ENCODE measurements at places on chromosomes 2 and 18.

DNA sequence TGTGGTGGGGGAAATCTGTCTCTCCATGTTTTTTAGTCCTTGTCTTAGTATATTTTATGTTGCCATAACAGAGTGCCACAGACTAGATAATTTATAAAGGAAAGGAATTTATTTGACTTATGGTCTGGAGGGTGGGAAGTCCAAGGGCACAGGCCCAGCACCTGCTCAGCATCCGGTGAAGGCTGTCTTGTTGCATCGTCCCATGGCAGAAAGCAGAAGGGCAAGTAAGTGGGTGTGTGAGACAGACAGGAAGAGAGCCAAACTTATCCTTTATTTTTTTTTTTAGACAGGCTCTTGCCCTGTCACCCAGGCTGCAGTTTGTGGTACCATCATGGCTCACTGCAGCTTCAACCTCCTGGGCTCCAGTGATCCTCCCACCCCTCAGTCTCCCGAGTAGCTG is 98.1 kb downstream of the HS1BP3 start:
- no peak for DNase-seq

DNA sequence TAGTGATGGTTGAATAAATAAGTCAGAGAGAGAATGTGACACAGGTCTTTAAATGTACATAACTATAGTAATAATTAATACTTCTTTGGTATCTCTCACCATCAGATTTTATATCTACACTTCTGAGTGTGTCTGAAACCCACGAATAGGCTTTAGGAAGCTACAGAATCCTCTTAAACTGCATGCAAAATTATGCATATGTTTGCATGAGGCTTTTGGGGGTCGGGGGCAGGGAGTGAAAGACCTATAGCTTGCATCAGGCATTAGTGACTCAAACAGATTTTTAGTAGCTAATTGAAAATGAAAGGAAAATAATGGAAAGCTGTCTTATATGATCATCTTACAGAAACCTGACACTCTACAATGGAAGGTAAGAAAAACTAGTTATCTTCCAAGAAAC is 14.9 kb downstream of the LRPPRC start:
- DNase-seq, result no peak

DNA sequence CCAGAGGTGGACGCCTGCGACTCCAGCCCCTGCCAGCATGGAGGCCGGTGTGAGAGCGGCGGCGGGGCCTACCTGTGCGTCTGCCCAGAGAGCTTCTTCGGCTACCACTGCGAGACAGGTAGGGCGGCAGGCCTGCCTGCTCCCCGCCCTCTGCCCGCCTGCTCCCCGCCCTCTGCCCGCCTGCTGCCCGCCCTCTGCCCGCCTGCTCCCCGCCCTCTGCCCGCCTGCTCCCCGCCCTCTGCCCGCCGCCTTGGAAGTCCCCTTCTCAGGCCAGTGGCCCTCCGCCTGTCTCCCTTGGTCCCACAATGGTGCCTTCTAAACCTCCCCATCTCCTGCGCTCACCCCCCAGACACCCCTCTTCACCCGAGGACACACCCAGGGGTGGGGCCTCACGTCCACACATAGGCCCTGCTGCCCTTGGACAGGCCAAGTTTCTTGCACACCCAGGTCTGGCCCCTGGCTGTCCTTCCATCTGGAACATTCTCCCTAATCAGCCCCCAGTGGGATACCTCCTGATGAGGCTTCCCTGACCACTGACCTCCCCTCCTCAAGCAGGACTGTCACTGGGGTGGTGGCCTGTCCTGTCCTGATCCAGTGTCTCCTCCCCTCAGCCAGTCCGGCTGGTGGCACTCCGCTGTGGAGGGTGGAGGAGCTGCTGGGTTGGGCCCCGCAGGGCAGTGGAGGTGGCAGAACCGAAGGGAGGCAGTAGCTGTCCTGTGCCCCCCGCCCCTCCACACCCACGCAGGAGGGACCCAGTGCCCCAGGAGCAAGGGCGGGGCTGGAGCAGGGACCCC is 37.9 kb downstream of the MTERF4 start:
- peak; percentile 24 for DNase-seq

DNA sequence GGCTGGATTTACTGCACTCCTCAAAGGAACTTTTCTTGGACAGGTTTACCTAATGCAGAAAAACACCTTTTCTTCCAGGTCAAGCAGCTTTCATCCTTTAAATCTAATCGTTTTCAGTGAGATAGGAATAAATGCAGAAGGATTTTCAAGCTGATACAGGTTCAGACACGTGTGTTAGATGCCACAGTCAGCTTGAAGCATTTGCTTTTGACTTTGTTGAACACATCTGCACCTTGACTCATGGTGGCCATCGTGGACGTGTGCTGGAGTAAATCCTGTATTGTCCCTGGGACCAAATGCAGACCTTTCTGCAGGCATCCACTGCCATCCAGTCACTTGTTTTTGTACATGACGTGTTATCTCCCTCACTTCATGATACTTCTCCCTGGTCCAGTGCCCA is 61.9 kb downstream of the KLHL29 start:
- DNase-seq, result no peak

DNA sequence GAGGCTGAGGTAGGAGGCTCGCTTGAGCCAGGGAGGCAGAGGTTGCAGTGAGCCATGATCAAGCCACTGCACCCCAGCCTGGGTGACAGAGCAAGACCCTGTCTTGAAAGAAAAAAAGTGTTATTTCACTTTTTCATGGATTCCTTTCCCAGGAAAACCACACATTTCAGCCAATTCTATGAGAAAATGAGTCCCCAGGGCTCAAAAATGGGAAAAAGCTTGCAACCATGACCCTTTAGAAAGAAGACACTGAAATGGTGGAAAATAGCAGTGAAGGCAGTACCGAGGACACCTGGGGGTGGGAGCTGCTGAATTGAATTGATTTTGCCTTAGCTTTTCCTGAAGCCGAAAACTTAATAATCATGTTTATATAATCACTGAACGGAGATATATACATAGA is 284.2 kb upstream of the HDAC4 start:
- DNase-seq, result peak; percentile 22

GRCh38 chr2:7670905-7671641 is 753.9 kb downstream of the RNF144A start:
- DNase-seq, result peak; percentile 26
